MCF 10A (cell line): ENCODE measurements at places on chromosomes 4 and X.
A peak's percentile ranks its signal among the peaks of the same experiment; 100 is the strongest.

DNA sequence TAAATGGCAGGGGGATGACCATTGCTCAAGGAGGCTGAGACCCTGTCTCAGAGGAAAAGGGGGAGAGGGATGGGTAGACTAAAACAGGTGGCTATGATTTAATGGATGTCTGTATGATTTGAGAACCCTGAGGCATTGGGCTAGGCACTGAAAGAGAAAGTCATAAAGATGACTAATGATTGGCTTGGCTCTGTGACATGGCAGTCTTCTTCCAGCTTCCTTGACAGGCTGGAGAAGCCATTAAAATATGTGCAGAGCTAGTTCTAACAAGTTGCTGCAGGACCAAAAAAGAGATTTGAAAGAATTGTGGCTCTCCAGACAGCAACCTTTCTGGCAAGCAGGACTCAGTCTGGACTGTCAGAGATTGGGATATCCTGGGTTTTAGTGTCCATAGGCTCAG, 53.6 kb downstream of the AMER1 start:
- peak; percentile 1 for DNase-seq

- DNase-seq: no peak
Observed at GRCh38 chrX:49995795-49996455, 73.5 kb downstream of the CLCN5 start.

GRCh38 chrX:37781814-37782213, 2.0 kb downstream of the CYBB start:
- no peak for DNase-seq

DNA sequence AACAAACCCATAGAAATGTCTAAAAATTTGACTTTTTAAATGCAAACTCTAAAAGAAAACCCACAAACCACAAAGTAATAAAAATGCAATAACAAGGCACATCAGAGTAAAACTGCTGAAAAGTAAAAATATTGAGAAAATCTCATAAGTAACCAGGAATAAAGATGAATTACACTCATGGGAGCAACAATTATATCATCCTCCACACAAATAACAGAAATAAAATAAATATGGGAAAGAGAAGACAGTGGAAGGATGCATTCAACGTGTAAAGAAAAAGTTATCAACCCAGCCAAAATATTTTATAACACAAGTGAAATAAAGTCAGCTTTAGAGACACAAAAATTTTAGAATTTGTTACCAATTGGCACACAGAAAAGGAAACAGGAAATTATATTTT, 1420.2 kb downstream of the PCDH18 start:
- DNase-seq: no peak

DNA sequence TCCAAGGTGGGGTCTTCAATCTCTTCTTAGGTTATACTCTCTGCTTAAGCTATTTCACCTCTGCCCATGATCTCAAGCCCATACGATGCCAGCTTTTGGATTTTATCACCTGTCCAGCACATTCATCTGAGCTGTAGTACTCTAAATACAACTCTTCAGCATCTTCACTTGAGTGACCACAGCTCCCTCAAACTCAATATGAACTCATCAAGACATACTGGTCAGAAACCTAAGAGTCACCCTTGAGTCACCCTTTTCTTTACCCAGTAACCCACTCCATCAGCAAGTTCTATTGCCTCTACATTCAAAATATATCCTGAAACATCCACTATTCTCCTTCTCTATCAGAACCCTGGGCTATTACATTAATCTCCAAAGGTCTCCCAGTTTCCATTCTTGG, 69.4 kb downstream of the DCHS2 start:
- no peak for DNase-seq

DNA sequence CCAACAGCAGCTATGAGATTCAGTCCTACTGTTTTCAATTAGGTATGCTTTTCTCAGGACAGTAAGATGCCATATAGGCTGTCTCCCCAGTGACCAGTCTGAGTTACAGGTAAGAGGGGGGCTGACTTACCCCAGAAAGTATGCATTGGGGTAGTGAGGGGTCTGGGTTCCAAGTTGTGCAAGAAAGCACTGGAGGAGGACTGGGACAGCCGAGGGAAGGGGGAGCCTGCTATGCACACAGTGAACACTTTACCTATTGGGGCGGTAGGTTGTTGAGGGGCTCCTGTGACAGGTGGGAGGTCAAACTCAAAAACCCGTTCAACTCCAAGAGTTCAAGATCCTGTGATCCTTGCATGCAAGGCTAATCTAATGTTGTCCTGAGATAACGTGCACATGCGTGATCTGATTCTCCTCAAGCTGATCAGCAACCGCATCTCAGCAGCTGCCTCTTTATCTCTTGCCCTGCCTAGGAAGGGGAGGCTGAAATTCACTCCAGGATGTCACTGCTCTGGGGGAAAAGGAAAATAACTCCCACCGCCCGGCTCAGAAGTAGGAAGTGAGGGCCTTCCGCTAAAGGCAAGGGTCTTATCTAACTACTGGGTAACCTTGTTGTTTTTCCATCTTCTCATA, 108.8 kb upstream of the KIT start:
- no peak for DNase-seq

GRCh38 chr4:54942721-54943120, 182.7 kb downstream of the KDR start:
- no peak for DNase-seq

DNA sequence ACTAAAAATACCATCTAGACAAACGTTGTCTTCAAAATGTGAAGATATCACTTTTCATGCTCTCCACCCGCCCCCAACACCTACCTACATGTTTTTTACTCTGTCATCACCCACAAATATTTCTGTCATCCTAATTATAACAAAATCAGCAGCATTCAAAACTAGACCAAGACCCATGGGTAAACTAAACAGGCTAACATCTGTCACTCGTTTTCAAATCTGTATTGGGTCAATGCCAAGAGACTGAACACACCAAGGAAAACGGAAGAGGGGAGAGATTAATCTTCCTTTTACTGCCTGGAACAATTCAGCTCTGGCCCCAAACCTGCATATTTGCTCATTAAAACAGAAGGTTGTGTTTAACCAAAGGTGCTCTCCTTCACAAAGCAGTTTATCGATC, 17.5 kb downstream of the FAM184B start:
- DNase-seq: no peak

GRCh38 chr4:122423246-122423645, 33.3 kb downstream of the IL2 start:
- no peak for DNase-seq

- DNase-seq: peak; percentile 61
Observed at GRCh38 chr4:169492436-169493163, 119.8 kb downstream of the NEK1 start.

DNA sequence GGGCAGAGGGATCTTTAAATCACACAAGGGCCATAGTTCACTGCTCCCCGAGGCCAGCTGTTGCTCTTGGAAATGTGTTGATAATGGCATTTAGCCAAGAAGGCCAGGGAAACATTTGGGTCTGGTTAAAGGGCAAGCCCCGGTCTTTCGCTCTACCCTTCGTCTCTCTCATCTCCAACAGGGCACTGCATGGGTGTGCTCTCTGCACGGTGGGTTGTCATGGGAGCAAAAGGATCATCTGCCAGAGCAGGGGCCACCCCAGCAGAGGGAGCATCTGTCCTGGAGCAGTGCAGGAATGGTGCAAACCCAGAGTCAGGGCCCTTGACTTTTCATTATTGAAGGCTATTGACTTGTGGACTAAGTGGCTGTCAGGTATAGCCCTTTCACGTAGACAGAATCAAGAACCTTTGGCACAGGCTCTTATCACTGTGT, 22.7 kb upstream of the PGRMC2 start:
- DNase-seq: no peak

- DNase-seq: no peak
Observed at GRCh38 chr4:172995704-172996103, 172.9 kb upstream of the GALNT7 start.

GRCh38 chr4:187128976-187129375, 405.3 kb upstream of the FAT1 start:
- peak; percentile 65 for DNase-seq

DNA sequence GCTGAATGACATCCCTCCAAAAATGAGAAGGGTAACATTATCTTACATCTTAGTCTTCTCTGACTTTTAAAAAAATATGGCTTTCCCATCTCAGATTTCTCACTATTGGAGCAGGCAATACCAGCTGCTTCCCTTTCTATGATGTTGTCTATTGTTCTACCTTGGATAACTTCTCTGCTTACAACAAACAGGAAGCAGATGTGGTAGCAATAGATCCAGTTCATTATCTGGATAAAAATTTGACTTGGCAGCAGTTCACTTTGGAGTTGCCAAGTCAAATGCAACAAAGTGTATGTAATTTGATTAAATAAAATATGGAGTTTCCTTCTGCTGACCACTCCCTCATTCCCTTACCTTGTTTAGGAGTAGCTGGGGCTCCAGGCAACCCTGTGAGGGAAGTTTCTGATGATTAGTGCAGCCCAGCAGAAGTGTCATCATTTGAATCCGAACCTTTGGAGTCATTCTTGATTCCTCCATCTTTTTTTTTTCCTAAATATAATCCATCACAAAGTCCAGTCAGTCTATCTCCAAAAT, 72.0 kb upstream of the GPRIN3 start:
- DNase-seq: no peak

DNA sequence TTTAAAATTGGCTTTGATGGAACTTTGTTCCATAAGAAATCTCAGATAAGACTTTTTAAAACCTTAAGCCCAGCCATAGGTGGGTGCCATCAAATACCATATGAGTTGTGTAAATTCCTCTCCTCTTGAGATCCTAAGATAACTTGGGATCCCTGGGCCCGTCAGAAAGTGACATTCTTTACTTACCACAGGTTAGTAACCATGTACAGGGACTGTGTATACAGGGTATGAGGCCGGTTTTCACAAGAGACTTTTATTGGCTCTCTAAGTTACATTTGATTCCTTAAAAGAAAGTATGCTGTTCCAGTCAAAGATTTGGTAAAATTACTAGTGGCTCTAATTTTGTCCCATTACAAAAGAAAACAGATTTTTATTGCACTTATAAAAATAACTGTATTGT, 110.1 kb downstream of the APOOL start:
- DNase-seq: no peak

GRCh38 chr4:2745981-2746806, 9.9 kb downstream of the TNIP2 start:
- peak; percentile 53 for DNase-seq

- no peak for DNase-seq
Observed at GRCh38 chrX:2594491-2594890, 93.7 kb upstream of the DHRSX start.

GRCh38 chr4:187125062-187125461, 401.4 kb upstream of the FAT1 start:
- DNase-seq: no peak

- no peak for DNase-seq
Observed at GRCh38 chrX:70175338-70175737, 1.9 kb upstream of the DGAT2L6 start.

- no peak for DNase-seq
Observed at GRCh38 chrX:20181598-20182329, 40.1 kb upstream of the EIF1AX start.

GRCh38 chr4:157984285-157984911, 188.4 kb downstream of the GASK1B start:
- no peak for DNase-seq

GRCh38 chr4:104424475-104424941, 70.2 kb downstream of the CXXC4 start:
- no peak for DNase-seq

DNA sequence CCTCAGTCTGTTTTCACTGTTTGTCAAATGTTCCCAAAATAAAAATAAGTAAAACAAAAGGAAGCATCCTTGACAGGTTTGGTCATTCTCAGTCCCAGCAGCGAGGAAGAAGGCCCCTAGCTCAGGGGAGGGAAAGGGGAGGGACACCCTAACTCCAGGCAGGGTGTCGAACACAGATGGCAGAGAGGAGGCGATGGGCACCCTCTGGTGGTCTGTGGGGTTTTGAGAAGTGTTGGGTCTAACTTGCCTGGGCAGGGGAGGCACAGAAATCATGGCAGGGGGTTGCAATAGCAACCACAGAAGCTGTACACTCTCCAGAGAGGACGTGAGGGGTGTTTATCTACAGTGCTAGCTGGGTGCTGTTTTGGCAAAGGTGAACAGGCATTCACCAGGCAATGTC, 229.8 kb upstream of the SFRP2 start:
- peak; percentile 9 for DNase-seq

GRCh38 chrX:48541140-48541814, 1.8 kb downstream of the TBC1D25 start:
- no peak for DNase-seq

- peak; percentile 58 for DNase-seq
Observed at GRCh38 chrX:2691543-2692220, 587 bp downstream of the CD99 start.

DNA sequence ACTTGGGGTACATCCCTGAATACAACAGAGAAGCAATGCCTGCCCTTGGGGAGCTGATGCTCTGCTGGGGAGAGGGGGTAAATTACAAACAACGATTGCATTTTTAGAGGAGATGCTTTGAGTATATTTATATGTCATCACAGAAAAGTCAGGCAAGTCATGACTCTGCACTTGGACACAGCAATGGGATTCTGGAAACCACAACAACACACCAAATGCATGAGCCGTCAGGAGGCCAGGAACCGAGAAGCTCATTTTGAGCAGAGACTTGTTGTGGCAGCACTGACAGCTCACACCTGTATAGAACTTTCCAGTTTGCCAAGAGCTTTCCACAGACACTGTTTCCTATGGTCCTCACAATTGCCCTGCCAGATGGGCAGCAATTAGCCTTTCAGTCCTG, 113.2 kb upstream of the RBPJ start:
- no peak for DNase-seq

DNA sequence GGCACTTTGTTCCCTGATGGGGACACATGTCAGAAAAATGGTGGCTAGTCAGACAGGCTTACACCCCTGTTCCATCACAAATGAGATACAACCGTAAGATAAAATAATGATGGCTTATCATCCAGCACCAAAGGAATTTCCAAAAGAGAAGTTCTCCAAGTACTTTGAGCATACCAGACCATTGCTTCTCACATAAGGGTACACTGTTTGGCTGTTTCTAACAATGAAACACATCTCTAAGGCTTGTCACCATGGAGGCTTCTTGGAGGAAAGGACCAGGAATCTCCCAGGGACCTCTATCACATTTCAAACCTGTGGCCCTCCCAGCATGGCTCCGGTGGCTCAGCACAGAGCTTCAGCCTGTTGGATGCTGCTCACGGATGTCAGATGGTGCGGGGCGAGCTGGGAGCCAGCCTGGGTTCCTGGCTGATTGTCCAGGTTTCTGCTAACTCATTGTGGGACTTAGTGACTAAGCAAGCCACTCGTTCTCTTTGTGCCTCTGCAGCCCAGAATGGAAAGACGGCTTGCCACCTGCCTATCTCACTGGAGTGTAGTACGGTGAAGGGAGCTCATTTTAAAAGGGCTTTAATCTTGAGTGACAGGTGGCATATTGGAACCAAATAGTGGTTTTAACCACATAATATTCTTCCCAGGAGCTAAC, 54.5 kb downstream of the FHDC1 start:
- DNase-seq: no peak

- no peak for DNase-seq
Observed at GRCh38 chrX:69210581-69210980, 45.3 kb upstream of the PJA1 start.

GRCh38 chr4:95831166-95831565, 8.7 kb upstream of the PDHA2 start:
- DNase-seq: no peak

GRCh38 chr4:139042981-139043460, 27.4 kb downstream of the NOCT start:
- no peak for DNase-seq

GRCh38 chrX:16511796-16512776, 137.9 kb upstream of the S100G start:
- DNase-seq: peak; percentile 15

GRCh38 chr4:152209772-152210493, 326.0 kb downstream of the FBXW7 start:
- DNase-seq: no peak
